ENCODE measurements at places on chromosomes 3 and 15. TPM values are rescaled to one million over a fixed set of nuclear protein-coding genes. Genes with fewer than 3 reads are reported as not detected.

Gene KCNMB3
- 3.6 TPM for total RNA-seq

Gene TRAK1
- total RNA-seq, result 38.1 TPM

Gene PRR23C
- not detected for total RNA-seq

Gene LRRC31
- total RNA-seq, result not detected

Gene RARRES1
- 0.99 TPM for total RNA-seq

DNA sequence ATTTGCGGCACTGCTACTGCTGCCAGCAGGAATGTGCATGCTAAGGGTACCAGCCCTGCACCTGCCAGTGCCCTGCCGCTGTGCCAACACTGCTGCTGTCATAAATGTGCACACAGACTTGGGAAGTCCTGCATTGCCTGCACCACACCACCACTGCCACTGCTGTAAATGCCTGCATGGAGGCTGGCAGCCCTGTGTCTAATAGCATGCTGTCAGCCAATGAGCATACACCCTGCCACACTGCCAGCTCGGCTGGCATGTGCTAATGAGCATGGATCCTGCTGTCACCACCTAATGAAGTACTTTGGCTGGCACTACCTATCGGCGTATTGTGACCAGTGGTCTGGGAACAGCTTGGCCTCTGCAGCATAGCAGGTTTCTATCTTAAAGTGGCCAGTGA, 981.8 kb upstream of the GBE1 start:
- no peak for DNase-seq

GRCh38 chr3:157824281-157824680, 281.9 kb downstream of the SHOX2 start:
- no peak for DNase-seq

DNA sequence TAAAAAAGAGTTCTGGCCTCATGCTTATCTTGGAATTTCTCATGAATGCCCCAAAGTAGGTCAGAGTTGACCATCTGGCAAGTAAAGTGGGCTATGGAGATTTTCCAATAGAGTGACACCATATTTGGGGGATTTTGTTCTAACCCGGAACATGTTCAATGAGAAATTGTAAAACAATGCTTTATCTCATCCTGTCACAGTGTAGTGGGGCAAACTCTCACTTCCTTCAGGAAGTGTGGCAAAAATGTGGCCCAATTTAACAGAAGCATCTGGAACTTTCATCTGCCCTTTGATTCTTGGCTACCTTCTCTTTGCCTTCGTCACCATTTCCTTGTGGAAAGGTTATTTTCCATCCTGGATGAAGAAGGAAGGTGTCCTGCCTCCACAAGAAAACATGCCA, 70.8 kb downstream of the ADAMTS9 start:
- no peak for DNase-seq

DNA sequence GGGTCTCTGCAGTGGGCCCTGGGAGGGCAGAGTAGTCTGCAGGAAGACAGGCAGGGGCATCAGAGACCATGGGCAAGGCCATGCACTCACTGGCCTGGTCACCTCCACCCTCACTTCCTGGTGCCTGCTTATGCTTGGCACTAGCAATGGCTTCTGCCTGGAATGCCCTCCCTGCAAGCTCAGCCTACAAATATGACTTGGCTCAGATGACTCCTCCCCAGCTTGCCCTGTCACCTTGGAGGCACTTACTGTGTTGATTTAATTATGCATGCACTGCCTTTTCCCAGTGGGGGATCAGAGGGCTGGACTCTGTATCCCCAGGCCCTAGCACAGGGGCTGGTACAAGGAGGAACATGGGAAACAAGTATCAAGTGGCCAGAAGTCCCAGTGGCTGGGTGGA, 7.8 kb downstream of the C3orf18 start:
- no peak for DNase-seq

GRCh38 chr15:99486371-99487336, 79.1 kb upstream of the MEF2A start:
- DNase-seq, result peak; percentile 97

DNA sequence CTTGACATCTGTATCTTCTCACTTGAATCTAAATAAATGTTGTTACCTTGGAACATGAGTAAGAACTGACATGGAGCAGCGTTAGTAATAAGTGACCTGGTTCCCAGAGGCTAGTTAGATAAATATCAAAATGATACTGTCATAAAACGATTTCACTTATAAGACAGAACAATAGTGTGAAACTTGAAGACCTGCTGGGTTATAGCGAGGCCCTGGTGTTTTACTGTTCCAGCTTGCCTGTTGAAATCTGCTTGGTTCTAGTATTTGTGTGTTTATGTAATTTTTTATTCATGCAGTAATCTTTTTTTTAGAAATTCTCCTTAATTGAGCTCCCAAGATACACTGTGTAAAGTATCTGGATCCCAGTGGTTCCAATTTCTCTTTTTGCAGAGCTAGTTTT, 129.4 kb downstream of the CACNA2D3 start:
- DNase-seq, result no peak

- DNase-seq, result no peak
Observed at GRCh38 chr3:17047162-17047561, 162.4 kb downstream of the PLCL2 start.

GRCh38 chr3:153273767-153274435, 111.9 kb downstream of the RAP2B start:
- DNase-seq, result no peak

DNA sequence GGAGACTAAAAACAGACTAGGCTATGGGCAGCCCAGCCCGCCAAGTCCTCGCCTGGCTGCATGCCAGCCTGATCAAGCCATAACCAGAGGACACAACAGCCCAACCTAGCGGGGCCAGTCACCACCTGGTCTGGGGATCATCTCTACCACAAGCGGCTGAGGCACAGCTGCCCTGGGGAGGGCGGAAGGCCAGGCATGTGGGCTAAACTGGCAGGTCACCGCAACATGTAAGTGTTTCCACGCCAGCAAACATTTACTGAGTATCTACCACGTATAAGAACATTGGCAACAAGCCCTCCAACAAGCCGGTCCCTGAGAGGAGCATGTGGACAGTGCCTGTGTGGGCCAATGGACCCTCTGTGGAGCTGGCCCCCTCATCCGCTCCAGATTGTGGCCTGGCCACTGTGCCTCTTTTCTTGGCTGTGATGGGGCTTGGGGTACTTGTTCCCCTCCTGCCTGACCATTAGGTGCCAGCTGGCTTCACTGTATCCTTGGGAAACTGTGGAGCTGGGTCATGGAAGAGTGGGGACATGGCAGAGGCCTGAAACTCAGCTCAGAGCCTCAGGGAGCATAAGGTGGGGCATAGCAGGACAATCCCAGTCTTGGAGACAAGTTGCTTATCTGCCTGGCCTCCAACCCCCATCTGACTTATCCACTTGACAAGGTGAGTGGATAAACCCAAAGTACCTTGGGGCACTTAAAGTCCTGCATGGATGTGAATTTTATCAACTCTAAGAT, 9.0 kb downstream of the UBXN7 start:
- DNase-seq, result no peak

Measured in chondrocyte (in vitro differentiated cells).